ENCODE measurements at places on chromosomes 7 and 10. TPM values are rescaled to one million over a fixed set of nuclear protein-coding genes. Genes with fewer than 3 reads are reported as not detected.

GPR141 gene
- 0.39 TPM for polyA plus RNA-seq

CUBN gene
- polyA plus RNA-seq, result 0.35 TPM

AUTS2 gene
- 11.8 TPM for polyA plus RNA-seq

RASA4B gene
- 24.6 TPM for polyA plus RNA-seq

PSD gene
- 1.1 TPM for polyA plus RNA-seq

BAZ1B gene
- polyA plus RNA-seq, result 20.1 TPM

KLF14 gene
- 0.30 TPM for polyA plus RNA-seq

TUBAL3 gene
- polyA plus RNA-seq, result 0.06 TPM

CYP2C8 gene
- polyA plus RNA-seq, result 0.25 TPM

C10orf62 gene
- polyA plus RNA-seq, result not detected

ARHGEF5 gene
- polyA plus RNA-seq, result 4.5 TPM

EVX1 gene
- not detected for polyA plus RNA-seq

GNGT1 gene
- polyA plus RNA-seq, result not detected

EPHB4 gene
- 45.7 TPM for polyA plus RNA-seq

NPC1L1 gene
- polyA plus RNA-seq, result 0.02 TPM

PTF1A gene
- not detected for polyA plus RNA-seq

PDK4 gene
- polyA plus RNA-seq, result 27.9 TPM

GJC3 gene
- 0.07 TPM for polyA plus RNA-seq

OR2A42 gene
- polyA plus RNA-seq, result 0.02 TPM

PIP gene
- 43.4 TPM for polyA plus RNA-seq

SEMA3D gene
- 0.57 TPM for polyA plus RNA-seq

LIPM gene
- polyA plus RNA-seq, result not detected

CLRN3 gene
- polyA plus RNA-seq, result 0.12 TPM

PRSS58 gene
- not detected for polyA plus RNA-seq

MDFIC gene
- polyA plus RNA-seq, result 13.7 TPM

SPDYE2 gene
- polyA plus RNA-seq, result not detected

LRRD1 gene
- 0.06 TPM for polyA plus RNA-seq

SLIT1 gene
- polyA plus RNA-seq, result 0.39 TPM

SPDYE9 gene
- not detected for polyA plus RNA-seq

C7orf57 gene
- 2.3 TPM for polyA plus RNA-seq

HECW1 gene
- polyA plus RNA-seq, result 0.05 TPM

KAZALD1 gene
- polyA plus RNA-seq, result 4.1 TPM

TEX47 gene
- not detected for polyA plus RNA-seq

All from lung (tissue), 17 donors.